Right renal cortex interstitium (tissue), 3 donors: ENCODE measurements at places on chromosomes 6 and 20. TPM values are rescaled to one million over a fixed set of nuclear protein-coding genes. Genes with fewer than 3 reads are reported as not detected.

DNA sequence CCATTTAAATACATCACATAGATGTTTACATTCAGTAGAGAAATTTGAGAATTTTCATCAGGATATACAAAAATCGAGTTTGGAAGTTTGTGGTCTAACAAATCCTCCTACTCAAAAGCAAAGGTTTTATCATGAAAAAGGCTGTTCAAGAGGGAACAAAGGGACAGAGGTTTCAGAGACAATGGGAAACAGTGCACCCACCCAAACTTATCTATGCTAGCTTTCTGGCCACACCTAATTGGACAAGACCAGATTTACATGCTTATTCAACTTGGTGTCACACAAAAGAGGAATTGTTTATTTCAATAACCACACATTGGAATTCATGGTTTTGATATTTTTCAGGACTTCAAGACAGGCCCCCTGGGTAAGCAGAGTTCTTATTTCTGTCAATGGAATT is 28.4 kb upstream of the RSPO3 start:
- no peak for DNase-seq

- no peak for DNase-seq
Measured at GRCh38 chr6:37205175-37205996, 35.4 kb downstream of the PIM1 start.

DNA sequence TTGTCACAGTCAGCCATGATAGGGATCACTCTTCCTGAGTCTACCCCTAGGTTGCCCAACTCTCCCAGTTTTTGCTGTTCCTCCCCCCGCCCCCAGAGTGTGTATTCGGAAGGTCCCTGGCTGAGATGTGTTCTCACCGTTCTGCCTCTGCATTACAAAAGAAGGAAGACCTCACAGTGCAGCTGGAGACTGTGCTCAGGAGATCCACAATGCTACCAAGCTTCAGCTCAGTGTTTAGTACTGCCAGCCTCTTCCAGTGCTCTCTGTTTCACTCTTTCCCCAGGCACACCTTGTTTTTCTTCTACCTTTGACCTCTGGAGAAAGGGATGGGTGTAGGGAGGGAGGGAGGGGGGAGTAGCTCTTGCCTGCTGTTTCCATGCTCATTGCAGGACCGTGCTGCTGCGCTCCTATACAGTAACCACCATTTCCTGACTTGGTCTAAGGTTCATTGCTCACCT is 13.4 kb upstream of the MOCS1 start:
- no peak for DNase-seq

DNA sequence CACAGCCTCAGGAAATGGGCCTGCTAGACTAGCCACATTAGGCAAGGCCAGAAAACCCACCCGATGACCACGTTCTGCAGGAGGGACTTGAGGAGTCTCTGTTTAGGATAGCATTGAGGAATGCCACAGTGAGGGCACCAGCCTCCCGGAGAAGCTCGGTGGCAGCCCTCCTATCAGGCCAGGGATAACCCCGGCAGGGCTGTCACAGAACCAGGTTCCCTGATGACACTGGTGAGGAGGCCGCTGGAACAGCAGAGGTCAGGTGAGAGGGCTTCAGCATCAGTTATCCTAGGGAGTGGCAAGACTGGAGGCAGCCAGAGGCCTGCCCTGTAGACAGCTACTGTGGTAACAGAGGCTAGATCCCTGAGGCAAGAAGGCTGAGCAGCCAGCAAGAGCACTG is 157.6 kb downstream of the MYLK4 start:
- no peak for DNase-seq

GRCh38 chr6:135739288-135739687 is 112.2 kb upstream of the PDE7B start:
- DNase-seq = no peak

DNA sequence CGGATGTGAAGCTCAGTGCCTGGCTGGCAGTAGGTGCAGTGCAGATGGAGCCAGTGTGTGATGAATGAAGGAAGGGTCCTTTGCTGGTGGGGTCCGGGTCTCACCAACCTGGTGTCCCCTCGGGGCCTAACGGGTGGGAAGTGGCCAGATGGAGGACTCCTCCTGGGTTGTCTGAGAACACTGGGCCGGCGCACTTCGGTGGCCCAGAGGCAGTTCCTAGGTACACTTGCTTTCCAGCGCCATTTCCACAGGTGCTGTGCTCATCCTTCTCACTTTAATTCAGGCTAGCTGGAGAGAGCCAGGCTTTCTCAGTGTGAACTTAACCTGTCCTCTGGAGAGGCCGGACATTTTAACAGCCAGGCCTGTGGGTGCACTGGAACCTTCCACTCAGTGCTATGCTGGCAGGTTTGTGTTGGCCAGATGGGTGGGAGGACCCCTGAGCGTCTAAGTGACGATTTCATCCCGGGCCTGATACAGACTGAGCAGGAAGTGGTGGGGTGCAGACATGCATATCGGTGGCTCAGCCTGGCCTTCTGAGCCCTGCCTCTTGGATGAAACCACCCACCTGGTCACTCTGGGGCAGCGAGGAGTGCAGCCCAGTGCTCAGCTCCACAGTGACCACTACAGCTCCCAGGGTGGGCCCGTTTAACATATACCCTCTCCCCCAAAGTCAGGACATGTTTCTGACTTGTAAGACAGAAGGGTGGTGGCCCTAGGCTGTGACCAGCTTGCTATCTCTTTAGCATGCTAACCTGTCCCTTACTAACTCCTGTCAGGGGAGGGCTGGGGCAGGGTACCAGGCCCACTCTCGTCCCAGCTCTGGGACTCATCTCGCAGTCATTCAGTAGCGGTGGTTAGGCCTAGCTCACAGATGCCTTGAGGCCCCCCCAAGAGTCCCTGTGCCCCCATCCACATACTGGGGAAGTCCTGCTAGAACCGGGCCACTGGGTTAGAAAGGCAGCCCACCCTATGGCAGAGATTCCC is 8.2 kb upstream of the PYGB start:
- no peak for DNase-seq

DNA sequence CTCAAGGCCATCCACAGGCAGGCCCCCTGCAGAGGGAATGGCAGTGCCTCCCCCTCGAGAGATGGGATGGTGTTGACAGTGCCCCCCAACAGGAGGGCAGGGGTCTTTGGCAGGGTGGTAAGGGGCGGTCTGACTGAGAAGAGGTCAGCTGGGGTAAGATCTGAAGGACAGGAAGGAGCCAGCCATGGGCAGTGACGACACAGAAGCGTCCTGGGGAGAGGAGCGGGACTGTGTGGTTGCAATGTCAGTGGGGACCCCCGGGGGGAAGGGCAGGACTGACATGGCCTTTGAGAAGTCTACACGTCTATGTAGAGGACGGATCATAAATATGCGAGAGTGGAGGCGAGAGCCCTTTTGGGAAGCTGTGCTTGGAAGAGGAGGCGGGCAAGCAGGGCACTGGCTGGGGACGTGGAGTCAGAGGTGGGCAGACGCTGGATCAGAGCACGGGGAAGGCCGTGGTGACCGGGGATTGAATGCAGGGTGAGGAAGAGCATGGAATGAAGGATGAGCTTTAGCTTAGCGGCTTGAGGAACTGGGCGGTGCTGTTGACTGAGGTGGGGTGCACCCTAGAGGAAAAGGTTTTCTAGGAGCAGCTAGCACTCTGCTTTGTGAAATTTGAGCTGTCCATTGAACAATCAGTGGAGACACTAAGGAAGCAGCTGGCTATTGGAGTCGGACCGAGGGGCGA is 82.5 kb upstream of the AGPAT4 start:
- DNase-seq = no peak

DNA sequence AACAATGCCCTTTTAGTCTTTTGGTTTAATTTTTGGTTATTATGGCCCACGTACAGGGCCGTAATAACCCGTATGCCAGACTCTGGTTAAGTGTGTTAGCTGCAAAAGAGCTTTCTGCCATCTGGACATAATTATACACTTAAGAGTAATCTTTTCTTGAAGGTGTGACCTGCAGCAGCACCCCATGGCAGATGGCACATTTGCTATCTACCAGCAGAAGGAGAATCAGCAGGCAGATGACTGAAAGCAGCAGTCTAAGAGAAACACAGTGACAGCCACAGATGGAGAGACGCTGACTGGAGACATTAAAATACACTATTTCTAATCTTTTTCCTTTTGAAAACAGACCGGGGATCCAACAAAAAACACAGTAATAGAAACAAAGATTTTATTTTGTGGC is 18.7 kb downstream of the ASF1A start:
- no peak for DNase-seq

DNA sequence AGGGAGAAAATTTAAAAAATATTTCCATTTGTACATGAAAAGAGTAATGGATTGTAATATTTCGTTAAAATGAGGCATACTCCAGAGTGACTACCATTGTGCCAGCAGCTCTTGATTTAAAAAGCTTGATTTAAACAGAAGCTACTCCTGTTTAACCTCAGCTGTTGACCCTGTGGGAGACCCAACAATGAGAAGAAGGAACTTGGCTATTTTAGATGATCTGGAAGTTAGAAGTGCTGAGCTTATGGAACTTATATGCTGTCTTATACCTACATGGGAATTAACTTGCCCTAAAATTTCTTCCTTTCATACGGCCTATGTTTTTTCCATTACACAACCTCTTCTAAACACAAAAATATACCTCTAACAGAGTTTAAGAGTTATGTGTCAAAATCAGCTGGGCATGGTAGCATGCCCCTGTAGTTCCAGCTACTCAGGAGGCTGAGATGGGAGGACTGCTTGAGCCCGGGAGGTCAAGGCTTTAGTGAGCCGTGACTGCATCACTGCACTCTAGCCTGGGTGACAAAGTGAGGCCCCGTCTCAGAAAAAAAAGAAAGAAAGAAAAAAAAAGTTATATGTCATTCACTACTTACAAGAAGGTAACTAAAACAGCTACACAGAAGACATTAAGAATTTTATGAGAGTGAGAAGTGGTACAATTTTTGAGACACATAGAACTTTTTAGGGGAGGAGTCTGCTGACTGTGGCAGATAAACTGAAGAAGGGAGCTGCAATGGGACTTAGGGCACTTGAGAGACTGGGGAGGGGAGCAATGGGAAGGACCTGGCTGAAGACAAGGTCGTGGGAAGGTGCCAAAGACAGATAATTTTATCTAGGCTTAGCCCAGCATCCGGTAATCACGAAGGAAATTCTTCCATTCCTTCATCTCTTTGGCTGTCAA is 139.9 kb downstream of the MYB start:
- no peak for DNase-seq

Gene CGA
- polyA plus RNA-seq = 0.59 TPM

Gene ANGPT4
- 0.15 TPM for polyA plus RNA-seq

Gene TTK
- polyA plus RNA-seq = 23.6 TPM
